Transverse colon (tissue), 4 donors: ENCODE measurements at places on chromosomes 2 and 18. TPM values are rescaled to one million over a fixed set of nuclear protein-coding genes. Genes with fewer than 3 reads are reported as not detected.

Gene COL4A4
- 1.5 TPM for total RNA-seq

Gene LYPD1
- not detected for total RNA-seq

DNA sequence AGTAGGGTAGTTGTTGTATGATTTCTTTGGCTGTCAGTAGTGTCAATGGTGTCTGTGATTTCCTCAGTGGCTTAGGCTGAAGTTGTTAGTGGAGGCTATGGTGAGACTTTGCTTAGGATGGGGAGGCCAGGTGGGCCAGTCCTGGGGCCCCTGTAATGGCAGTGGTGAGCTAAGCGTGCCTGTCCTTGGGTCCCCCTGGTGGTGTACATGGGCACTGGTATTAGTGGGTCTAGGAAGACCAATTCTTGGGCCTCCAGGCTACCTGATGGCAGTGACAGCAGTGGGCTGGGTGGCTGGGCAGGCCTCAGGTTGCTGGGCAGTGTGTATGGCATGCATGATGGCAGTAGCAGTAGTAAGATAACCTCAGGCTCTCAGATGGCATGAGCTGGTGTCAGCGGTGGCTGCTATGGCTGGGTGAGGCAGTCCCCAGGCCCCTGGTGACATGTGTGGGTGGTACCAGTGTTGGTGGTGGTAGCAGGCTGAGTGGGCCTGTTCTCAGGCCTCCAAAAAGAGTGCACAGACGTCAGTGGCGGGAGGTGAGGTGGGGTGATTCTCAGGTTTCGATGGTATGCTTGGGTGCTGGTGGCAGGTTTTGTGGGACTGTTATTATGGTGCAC is 103.2 kb downstream of the KLHL14 start:
- DNase-seq = no peak

- DNase-seq = peak; percentile 58
These were observed 43.0 kb upstream of the COL5A2 start for GRCh38 chr2:189222468-189223105.

Gene REG1B
- not detected for total RNA-seq

Gene IL37
- 2.6 TPM for total RNA-seq

GRCh38 chr18:69002233-69002632 is 204.4 kb downstream of the CCDC102B start:
- DNase-seq = no peak

Gene RTP5
- not detected for total RNA-seq

GRCh38 chr2:215413484-215413777 is 22.4 kb downstream of the FN1 start:
- no peak for DNase-seq

- no peak for DNase-seq
These were observed 226.2 kb downstream of the SLC8A1 start for GRCh38 chr2:40225670-40226210.

DNA sequence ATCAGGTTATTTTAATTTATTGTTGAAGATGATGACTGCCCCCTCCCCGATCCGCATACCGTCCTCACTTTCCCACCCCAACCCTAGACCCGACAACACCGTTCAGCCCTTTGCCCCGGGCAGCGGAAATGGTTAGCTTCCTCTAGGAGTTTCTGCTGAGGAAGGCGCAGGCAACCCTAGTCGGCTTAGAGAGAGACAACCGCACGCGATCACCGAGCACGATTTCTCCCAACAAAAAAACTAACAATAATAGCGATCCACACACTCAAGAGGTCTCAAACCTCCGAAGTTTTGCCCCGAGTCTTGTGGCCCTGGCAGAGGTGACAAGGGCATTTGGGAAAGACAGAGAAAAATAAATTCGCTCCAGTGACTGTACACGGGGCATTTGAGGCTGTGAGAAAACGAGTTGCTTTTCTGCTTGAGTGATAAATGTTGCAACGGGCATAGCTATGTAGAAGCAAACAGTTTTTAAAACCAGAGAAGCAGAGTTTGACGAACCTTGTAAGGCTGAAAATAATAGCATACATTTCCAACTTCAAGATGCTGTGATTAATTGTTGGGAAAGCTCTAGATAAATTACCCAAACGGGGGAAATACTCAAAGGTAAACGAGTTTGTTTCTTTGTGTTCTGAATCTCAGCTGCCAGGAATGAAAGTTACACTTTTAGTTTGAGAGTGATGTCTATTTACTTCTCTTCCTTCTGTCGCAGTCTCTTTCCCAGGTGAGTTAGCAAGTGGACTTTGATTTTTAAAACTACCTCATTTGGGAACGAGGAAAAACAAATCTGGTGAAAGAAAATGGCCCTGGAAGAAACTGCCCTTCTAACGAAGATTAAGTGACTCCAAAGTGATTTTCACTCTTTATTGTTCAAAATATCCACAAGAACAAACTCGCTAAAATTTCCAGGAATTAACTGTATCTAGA is 11.0 kb upstream of the SIX3 start:
- DNase-seq = no peak

Gene MOGAT1
- not detected for total RNA-seq
